ENCODE measurements at places on chromosomes 1 and 21.

GRCh38 chr1:159960721-159961381 is 6.8 kb upstream of the SLAMF9 start:
- DNase-seq = no peak

DNA sequence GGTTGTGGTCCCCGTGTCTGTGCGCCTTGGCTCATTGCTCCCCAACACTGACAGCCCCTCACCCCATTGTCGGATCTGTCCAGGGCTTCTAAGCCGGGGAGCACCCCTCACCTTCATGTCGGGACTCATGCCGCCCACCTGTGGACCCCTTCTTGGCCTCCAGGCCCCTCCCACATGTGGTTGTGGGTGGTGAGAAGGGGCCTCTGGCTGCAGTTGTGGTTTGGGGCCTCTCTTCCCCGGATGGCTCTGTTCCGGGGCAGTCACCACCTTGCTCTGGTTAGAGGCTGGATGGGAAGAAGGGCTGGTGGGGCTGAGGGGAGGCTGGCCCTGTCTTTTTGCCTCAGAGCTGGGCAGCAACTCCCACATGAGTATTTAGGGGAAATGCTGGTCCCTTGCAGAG is 158.6 kb upstream of the C1orf174 start:
- no peak for DNase-seq

DNA sequence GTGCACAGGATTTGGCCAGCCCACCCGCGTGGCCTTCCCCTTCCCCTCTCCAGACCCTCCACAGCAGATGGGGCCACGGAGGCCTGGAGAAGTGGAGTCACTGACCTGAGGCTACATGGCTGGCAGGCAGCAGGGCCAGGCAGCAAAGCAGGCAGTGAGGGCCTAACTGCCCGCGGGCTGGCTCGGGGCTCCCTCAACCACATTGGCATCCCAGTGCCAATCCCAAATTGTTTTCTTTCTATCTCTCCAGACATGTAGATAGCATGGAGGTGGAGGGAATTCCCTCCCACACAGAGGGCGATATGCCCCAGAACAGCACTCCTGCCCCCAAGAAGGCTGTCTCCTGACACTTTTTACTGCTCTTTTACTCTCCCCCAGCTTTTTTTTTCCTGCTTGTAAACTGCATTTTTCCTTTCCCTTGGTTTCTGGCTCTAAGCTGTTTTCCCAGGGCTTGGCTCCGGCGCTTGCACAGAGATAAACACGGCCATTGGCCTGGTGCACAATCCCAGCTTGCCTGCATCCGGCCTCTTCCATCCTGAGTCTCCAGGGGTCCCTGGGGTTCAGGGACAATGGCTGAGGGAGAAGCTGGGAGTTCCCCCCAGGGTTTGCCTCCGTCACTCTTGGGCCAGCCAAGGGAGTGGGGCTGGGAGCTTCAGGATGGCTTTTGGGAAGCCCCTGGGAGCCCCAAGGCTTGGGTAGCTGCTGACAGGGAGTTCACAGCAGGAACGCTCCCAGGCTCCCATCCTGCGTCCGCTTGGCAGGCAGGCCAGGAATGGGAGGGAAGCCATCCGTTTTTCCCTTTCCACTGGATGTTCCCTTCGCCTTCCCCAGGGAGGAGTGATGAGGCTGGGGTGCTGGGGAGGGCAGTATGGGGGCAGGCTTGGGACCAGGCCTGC is 7.0 kb downstream of the EPHX1 start:
- DNase-seq = no peak

GRCh38 chr1:63810936-63811469 is 37.2 kb downstream of the ROR1 start:
- DNase-seq = no peak

DNA sequence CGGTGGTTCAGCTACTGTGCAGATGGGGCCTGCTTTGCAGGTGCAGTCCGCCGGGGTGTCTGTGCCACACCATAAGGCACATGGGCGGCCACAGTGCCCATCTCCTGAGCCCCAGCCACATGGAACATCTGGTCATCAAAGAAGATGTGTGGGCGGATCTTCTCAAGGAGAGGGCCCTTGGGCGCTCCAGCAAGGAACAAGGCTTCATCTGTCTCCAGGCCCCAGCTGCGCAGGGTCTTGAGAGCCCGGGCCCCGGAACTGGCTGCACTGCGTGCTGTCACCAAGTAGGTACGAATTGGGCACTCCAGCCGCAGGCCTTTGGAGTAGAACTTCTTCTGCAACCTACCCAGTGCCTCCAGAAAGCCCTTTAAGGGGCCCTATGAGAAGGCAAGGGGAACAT is 12.8 kb downstream of the NT5C1A start:
- DNase-seq = no peak

GRCh38 chr1:175750366-175751071 is 7.1 kb upstream of the TNR start:
- no peak for DNase-seq

DNA sequence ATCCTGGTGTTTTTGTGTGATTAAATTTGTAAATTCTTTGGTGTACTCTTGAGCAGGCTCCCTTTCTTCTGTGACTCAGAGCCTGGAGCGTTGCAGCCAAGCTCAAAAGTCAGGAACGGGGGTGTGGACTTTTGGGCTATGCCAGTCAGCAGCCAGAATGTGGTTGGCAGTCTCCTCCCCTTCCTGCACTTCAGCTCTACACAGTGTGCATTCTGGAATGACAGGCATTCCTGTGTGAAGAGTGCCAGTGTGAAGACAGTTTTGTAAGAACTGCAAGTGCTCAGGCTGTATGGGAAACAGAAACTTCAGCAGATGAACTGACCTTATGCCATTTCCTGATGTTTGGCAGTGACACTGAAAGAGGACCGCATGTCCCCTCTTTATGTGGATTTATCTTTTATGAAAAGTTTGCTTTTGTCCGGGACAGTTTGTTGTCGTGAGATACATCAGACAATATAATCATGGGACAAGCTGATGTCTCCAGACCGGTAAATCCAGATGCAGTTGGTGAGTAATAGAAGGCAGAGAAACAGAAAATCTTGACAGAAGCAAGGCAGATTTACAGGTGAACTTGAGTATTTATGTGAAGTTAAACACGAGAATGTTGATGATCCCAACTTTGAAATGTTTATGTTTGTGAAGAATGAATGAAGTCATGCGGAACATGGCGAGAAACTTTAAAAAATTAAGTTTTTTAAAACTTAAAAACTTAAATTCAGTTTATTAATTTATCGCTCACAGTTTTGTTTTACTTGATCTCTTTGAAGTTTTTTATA is 67.7 kb upstream of the RCC1 start:
- DNase-seq = peak; percentile 15

GRCh38 chr1:208714323-208714722 is 470.1 kb upstream of the PLXNA2 start:
- no peak for DNase-seq

GRCh38 chr1:29498126-29499103 is 262.1 kb downstream of the PTPRU start:
- no peak for DNase-seq

DNA sequence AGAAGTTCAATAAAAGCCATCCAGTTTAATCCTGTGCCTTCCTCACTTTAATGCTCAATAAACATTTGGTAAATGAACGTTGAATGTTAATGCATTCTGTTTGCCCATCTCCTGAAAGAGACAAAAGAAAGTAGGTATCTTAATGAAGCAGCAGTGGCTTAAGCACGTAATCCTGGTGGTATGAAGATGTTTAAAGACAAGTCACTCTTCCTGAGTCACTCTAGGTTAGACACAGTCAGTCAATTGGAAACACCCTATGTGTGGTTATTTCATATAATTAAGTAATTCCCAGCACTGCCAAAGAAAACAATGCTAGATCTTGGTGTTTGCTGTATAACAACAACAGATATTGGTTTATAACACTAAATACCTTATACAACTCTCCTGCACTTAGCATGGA is 334.0 kb upstream of the FMN2 start:
- DNase-seq = no peak

- no peak for DNase-seq
These were observed 137.1 kb upstream of the APP start for GRCh38 chr21:26307640-26308039.

DNA sequence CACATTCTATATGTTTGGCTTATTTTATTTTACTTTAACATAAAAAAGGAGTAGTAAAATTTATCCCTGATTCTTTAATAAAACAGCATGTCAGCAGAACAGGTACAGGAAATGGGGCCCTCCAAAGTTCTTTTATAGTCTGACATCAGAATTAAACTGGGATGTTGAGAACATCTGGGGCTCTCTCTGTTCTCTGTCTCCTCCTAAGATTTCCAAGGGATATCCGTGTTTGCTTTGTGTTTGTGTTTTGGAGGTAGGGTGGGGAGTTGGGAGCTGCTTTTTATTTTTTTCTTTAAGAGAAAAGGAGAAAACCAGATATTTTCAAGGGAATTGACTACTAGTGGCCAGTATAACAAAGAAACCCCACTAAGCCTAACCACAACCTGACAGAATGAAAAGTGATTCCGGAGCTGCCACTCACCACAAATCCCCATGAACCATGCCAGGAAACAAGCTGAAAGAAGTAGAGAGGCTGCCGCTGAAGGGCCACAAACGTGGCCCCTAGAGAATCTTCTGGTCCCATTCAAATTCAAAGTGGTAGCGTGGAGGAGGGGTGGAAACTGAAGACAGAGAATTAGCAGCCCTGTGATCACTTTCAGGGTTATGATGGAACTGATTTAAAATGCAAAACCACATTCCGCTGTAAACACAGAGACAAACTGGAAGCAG is 369.6 kb upstream of the ADGRL2 start:
- DNase-seq = no peak

DNA sequence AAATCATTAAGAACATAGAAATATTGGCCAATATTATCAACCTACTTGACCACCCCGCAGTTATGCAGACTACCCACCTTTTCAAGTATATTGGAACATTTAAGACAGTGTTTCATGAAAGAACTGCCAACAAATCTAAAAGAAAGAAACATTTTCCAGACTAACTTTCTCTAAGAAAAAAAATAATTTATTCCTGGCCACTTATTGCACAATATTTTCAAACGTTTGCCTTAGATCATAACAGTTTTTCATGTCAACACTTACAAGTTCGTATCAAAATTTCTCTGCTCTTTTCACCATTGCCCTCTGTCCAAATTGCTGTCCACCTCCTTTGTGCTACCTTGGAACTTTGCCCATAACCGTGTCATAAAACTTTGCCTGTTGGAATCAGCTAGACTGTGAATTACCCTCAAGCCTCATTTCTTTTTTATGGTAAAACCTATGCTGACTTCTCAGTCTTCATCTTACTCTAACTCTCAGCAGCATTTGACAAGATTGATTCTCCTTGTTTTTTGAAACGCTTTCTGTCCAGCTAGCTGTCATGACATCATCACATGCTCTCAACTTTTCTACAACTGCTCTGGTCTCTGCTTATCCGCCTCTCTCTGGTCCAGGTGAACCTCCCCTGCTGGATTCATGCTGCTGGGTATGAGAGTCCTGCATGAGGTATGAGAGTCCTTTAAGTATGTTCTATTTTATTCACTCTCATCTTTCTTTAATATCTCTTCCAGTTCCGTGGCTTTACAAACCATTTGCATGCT is 92.8 kb upstream of the CHRM3 start:
- DNase-seq = no peak

GRCh38 chr1:210299501-210299900 is 29.2 kb upstream of the HHAT start:
- no peak for DNase-seq

DNA sequence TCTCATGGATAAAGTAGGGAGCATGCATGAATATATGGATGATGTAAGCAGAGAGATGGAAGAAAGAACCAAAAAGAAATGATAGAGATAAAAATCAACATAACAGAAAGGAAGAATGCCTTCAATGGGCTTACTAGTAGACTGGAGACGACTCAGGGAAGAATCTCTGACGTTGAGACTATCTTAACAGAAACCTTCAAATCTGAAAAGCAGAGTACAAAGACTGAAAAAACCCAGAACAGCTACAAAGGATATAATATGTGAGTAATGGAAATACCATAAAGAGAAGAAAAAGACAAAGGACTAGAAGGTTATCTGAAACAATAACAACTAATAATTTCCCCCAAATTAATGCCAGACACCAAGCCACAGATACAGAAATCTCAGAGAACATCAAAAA is 18.3 kb upstream of the SELP start:
- DNase-seq = no peak

DNA sequence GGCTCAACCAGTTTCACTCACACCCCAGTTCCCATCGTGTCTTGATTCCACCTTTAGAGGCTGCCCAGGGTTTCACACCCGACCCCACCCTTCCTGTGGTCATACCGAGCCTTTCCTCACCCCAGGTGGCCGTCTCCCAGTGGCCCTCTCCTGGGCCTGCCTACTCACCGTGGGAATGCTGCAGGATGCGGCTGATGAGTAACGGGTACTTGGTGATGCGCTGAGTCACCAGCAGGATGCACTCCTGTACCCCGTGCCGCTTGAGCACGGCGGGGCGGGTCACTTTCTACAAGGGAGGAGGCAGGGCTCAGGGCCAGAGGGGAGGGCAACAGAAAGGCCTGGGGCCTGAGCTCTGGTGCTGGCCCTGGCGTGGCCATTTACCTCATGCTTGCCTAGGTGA is 16.4 kb downstream of the ARHGEF2 start:
- DNase-seq = no peak

DNA sequence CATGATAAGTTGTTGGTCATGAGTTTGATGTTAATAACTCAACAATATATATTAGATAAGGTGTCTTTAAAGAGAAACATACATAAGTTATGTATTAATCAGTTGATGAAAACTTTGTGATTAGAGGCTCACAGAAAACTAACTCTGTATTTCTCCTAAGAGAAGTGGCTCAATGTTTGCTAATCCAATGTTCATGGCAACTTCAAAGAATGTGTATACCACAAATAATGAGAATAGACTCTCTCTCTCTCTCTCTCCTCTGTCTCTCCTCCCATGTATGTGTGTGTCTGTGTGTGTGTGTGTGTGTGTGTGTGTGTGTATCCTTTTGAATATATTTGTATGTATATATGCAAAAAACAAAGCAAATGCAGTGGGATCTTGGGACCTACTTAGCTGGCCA is 1304.9 kb downstream of the MRPL39 start:
- no peak for DNase-seq

GRCh38 chr1:160369087-160369486 is 2.2 kb downstream of the NHLH1 start:
- no peak for DNase-seq

- no peak for DNase-seq
These were observed 328.3 kb upstream of the ADGRL2 start for GRCh38 chr1:81472387-81472786.

- DNase-seq = no peak
These were observed 174.5 kb downstream of the DENND1B start for GRCh38 chr1:197600751-197601150.

- no peak for DNase-seq
These were observed 24.7 kb downstream of the NPHS2 start for GRCh38 chr1:179550746-179551682.

DNA sequence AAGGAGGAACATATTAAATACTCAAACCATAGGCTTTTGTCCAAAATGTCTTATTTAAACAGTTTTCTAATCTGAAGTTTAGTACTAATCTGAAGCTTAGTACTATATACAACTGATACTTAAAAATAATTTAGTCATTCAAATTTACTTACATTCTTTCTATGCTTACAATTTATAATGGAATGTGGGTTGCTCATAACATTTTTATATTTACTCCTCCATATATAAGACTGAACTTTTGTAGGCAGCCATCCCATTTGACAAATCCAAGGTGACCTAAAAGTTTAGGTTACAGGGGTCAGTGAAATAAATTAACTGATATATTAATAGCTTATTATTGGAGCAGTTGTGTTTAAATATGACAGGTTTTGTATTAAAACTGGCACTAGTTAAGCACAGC is 570.6 kb downstream of the DPYD start:
- DNase-seq = no peak

All from globus pallidus (tissue), 1 donor.